ENCODE measurements at places on chromosomes 2 and 18.

GRCh38 chr2:130845505-130846085, 8.9 kb downstream of the ARHGEF4 start:
- DNase-seq: no peak

- DNase-seq: peak; percentile 44
Observed at GRCh38 chr2:85132834-85133637, at the start of gene TCF7L1. TSS of gene TCF7L1 (plus strand) at chr2:85133392. CDS start at chr2:85133685, 293 bp downstream.

- DNase-seq: no peak
Observed at GRCh38 chr2:176758426-176758825, 454.2 kb upstream of the HNRNPA3 start.

DNA sequence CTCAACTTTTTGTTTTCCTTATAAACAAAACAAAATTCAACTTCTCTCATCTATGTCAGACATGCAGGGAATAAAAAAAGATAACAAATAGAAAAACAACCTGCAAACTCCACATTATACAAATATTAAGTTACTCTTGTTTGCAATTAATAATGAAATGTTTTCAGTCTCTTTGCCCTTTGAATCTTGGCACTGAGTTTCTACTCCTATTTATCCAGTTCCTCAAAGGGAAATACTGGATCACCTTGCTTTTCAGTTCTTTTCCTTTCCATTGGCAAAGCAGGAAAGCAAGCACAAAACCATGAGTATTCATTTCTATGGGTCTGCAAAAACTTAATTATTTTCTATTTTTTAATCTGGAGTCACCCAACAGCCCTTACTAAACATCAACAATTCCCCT, 23.6 kb downstream of the KANSL1L start:
- DNase-seq: no peak

GRCh38 chr2:99898336-99899048, 243.9 kb downstream of the AFF3 start:
- DNase-seq: no peak

DNA sequence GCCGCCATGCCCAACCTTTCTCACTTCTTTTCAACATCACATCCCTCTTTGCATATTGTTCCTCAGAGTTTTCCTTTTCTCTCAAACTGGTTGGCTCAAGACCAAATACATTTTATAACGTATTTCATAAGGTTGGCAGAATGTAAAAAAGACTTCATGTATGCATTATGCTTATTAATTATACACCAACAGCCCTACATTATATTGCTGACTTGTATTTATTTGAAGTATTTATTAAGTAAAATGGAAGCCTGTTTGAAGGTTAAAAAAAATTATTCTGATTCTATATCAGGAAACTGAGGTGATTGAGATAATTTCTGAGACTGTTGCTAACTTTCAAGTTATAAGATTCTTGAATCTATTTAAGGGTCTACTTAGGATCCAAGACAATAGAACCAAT, 208.0 kb upstream of the KCNH7 start:
- no peak for DNase-seq

DNA sequence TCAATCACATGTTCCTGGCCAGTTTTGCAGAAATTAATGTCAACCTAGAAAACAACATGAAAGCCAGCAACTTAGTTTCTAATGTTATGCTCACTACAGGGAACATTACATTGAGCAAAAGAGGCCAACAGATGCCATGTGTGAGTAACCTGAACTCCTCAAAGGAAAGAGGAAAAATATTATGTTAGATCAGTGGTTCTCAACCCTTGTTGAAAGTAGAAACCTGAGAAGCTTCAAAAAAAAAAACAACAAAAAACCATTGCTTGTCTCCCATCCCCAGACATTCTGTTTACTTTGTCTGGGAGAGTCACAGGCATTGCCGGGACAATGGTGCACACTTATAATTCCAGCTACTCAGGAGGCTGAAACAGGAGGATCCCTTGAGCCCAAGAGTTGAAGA, 57.7 kb downstream of the METTL4 start:
- DNase-seq: no peak

Data from activated CD8-positive, alpha-beta T cell treated with anti-CD3 and anti-CD28 coated beads, Interleukin-2, amount 10 ng/mL, durations not matched to agents 7 days and 5 days (primary cell).